ENCODE measurements at places on chromosomes 5 and 9.

DNA sequence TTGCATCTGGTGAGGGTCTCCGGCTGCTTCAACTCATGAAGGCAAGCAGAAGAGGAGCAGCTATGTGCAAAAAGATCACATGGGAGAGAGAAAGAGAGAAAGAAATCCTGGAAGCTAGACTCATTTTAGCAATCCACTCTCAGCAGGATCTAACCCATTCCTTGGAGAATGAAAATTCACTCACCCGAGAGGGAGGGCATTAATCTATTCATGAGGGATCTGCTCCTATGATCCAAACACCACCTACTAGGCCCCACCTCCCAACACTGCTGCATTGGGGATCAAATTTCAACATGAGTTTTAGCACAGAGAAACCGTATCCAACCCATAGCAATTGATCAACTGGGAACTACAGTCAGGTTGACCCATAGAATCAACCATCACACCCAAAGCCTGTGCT is 98.1 kb upstream of the SV2C start:
- no peak for DNase-seq

DNA sequence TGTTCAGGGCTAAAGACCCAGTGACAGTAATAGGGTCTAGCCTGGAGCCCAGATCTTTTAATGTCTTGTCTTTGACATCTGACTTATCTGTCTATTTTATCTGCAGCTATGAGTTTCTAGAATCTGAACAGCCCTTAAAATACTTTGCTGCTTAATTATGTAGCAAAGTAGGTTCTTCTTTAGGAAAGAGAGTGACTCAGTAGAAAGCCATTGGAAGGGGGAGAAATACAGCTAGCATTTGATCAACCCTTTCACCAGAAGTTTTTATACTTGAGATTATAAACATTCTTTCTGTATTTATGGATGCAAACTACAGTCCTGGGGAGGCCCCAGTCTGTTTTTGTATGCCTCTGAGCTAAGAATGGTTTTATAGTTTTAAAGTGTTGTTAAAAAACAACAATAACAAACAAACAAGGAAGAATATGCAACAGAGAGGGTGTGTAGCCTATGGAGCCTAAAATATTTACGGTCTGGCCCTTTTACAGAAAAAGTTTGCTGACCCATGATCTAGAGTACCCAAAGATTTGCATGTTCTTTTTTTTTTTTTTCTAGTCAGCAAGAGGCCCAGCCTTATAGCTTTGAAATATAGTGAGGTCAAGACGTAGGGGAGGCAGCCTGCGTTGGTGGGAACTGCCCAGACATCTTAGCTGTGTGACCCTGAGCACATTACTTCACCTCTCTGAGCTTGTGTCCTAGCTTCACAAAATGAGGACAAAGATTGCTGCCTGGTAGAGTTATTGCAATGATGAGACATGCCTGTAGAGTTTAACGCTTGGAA is 9.7 kb downstream of the GSN start:
- DNase-seq: no peak

DNA sequence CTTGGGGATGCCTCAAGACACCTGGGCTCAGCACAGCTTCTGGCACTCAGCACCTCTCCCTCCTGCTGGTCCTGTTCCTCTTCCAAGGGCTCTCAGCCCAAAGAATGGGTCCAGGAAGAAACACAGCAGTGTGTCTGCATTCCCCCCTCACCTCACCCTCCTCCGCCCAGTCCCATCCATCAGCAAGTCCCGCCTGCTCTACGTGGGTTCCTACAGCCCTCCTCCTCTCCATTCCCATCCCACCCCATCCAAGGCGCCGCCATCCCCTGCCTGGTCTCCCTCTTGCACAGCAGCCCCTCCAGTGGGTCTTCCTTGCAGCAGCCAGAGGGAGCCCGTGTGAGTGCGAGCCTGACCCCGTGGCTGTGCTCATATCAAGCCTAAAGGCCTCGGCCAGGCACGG is 52.3 kb upstream of the RPL26L1 start:
- DNase-seq: no peak

DNA sequence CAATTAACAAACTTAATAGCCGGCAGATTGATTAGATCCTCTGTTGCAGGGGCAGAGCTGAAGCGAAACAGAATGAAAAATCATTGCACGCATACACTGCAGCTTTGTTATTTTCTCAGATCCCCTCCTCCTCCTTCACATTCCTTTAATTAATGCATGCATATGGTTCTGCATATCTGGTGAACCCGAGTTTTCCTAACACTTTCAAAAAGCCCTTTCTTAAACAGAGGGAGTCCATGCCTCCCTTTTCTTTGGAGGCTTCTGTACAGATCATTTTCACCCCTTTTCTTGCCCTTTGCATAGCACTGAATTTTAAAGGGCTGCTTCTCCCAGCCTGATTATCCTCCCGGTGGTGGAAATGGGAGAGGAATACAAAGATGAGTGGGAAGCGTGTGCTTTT is 136.6 kb upstream of the TBCA start:
- DNase-seq: no peak

GRCh38 chr9:109817846-109818472 is 38.0 kb downstream of the PALM2AKAP2 start:
- DNase-seq: peak; percentile 95

DNA sequence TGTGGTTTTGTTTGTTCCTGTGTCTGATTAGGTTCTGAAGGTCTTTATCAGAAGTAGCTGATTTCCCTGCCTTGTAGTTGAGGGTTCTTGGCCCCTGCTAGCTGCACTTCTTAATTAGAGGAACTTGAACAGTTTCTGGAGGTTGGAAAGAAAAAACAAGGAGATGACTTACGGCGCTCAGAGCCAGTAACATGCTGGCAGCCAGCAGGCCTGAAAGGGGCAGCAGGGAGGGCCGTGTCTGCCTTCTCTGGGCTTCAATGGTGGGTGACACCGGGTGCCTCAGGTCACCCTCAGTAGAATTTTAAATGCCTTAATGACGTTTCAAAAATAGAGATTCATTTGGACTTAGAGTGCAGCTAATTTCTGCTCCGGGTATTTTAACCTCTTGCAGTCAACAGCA is 15.8 kb downstream of the UBE2QL1 start:
- no peak for DNase-seq

GRCh38 chr9:81077572-81077971 is 611.8 kb downstream of the TLE1 start:
- no peak for DNase-seq

All from fibroblast of skin of left quadriceps (primary cell).